ENCODE measurements at places on chromosomes 7 and 10.

DNA sequence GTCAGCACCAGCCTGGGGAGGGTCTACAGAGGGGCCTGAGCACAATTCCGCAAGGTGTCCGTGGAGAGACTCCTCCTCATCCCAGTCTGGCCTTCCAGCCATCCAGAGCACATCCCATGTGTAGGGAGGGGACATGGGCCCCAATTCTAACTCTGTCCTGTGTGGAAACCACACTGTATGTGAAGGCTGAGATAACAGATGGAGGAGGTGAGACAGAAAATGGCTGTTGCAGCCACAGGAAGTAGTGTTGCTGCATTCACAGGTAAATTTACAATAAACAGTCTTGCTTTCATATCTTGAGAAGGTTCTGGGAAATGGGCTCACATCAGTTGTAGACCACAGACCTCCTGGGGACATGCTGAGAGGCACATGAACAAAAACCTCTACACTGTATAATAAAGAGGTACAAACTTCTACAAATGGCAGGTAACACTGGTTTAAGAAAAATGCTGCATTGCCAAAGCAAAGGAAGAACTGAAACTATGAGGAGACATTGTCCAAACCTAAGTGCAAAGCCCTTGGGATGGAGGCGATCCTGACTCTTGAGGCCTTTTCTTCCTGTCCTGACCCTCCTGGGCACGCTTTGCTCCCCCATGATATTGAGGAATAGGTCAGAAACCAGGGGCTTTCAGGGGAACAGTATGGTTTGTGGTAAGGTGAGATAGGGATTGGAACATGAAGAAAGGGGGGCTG is 21.6 kb upstream of the GIMAP2 start:
- DNase-seq = no peak

- DNase-seq = no peak
These were observed 50.7 kb downstream of the AKR1D1 start for GRCh38 chr7:138126928-138127327.

GRCh38 chr7:69598487-69599285 is 411 bp downstream of the AUTS2 start:
- no peak for DNase-seq

GRCh38 chr7:100588438-100588837 is 2.3 kb downstream of the FBXO24 start:
- DNase-seq = no peak

DNA sequence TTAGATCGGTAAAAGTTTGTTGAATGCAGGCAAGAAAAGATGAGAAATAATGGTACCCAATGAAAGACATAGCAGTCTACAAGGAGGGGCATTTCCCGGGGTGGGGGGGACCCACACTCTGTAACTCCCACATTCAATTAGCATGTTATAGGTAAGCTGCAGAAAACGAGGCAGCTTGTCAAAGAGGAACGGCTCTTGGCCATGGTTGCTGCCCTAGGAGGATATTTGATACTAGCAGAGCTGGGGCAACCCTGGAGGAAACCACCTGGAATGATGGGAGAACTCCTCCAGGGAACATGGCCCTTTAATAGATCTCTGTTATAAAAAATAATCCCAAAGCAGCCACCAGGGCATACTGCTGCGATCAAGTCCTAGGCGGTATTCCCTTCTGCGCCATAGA is 98.5 kb downstream of the EGFR start:
- DNase-seq = no peak

DNA sequence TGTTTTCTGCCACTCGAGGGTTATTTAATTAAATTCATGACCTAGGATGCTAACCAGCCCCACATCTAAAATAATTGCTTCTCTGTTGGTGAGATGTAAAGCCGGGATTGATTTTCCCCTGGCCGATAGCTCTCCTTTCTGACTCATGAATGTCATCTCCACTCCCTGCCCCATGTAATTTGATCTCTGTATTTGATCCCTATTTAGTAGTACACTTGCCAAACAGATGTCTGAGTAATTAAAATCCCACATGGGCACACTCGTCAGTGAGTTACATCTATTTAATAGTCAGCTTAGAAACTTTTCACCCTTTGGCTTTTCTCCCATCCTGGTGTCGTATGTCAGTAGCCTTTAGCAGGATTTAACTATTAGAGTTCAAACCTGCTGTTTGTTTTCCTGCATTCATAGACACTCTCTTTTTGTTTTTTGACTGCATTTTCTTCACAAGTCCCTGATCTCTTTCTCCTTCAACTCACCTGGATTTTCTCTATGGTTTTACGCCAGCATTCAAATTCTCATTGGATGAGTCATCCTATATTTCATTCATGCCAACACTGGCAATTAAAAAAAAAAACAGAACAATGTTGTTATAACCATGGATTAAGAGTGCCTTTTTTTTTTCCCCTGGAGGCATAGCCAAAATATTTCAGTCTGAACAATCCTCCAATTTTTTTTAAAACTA is 82.7 kb downstream of the SPAG6 start:
- DNase-seq = no peak
